ENCODE measurements at places on chromosomes 7 and 10. TPM values are rescaled to one million over a fixed set of nuclear protein-coding genes. Genes with fewer than 3 reads are reported as not detected.
A peak's percentile ranks its signal among the peaks of the same experiment; 100 is the strongest.

DNA sequence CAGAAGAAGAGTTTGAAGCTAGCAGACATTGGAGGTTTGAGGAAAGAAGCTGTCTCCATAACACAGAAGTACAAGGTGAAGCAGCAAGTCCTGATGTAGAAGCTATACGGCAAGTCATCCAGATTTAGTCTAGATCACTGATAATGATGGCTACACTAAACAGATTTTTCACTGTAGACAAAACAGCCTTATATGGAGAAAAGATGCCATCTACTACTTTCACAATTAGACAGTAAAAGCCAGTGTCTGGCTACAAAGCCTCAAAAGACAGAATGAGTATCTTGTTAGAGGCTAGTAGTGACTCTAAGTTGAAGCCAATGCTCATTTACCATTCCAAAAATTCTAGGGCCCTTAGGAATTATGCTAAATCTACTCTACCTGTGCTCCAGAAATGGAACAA lies 85.1 kb downstream of the SNX13 start:
- H3K4me3 ChIP-seq = no peak overlapping the region
- H3K27ac ChIP-seq = no peak overlapping the region
- no peak for DNase-seq
- H3K4me1 ChIP-seq = no peaks in the 10 kb centered on the region

The HGF gene
- not detected for polyA plus RNA-seq

- H3K27me3 ChIP-seq = peaks cover 9% of the 10 kb centered on the region
- H3K4me1 ChIP-seq = peaks cover 6% of the 10 kb centered on the region
- H3K36me3 ChIP-seq = no peaks in the 10 kb centered on the region
- no peak overlapping the region for H3K27ac ChIP-seq
These were observed 40.5 kb downstream of the PAPSS2 start for GRCh38 chr10:87700031-87700796.

GRCh38 chr7:80900583-80901576 lies 18.0 kb downstream of the SEMA3C start:
- H3K27me3 ChIP-seq = no peaks in the 10 kb centered on the region
- peaks cover 35% of the 10 kb centered on the region for H3K4me1 ChIP-seq
- H3K4me3 ChIP-seq = no peak overlapping the region
- no peak for DNase-seq

DNA sequence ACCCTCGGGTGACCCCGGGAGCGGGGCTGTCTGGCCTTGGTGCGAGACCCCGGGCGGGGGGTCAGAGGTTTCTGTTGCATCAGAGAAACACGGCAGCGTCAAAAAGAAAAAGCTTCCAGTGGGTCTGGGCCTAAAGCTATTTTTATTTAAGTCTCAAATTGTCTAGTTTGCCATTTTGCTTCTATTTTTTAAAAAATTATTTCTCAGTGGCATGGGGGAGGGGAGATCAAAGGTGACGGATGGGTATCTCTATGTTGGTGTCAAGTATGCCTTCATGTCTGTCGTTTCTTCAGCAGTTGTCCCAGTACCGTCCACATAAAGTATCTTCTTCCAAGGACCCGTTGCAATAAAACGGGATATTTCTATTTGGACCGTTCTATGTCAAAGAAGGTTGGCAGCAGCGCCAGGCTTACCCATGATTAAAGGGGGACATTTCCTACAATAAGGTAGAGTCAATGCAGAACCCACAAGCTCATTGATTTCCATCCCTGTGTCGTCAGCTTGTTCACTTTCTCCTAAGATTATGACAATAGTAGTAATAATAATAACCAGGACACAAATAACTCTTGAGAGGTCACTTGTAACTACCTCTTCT lies 26.0 kb upstream of the VAX1 start:
- H3K27me3 ChIP-seq = peaks cover 99% of the 10 kb centered on the region
- no peak overlapping the region for H3K4me3 ChIP-seq
- H3K36me3 ChIP-seq = no peaks in the 10 kb centered on the region
- no peak overlapping the region for H3K27ac ChIP-seq

- no peaks in the 10 kb centered on the region for H3K36me3 ChIP-seq
- H3K27me3 ChIP-seq = no peaks in the 10 kb centered on the region
- H3K4me1 ChIP-seq = no peaks in the 10 kb centered on the region
- DNase-seq = no peak
These were observed 67.6 kb downstream of the ITGA8 start for GRCh38 chr10:15652117-15652516.

DNA sequence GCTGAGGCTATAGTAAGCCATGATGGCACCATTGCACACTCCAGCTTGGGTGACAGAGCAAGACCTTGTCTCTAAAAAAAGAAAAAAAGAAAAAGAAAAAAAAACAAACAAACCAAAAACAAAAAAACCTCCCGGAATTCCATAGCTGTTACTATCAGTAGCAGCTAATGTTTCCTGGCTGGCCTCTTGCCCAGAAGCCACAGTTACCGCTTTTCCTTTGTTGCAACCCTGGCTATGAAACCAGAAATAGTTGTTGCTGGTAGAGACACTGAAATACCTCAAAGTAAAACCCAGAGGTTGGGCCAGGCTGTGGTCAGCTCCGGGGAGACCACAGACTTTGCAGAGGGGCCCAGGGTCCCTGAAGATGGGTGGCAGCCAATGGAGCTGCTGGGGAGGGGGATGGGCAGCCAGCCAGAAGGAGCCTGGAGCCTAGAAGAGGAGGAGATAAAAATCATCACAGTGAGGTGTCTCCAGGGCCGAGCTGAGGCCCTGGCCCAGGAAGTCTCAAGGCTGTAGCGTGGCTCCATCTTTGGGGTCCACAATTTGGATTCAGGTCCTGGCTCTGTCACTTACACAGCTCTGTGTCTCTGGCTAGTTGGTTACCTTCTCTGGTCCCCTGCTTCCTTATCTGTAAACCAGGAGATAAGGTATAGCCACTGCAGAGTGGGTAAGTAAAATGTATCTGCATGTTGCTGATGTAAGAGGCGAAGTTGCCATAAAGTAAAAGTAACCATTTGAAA lies 3.4 kb upstream of the CHST12 start:
- peak overlapping the region; percentile 38 for H3K4me3 ChIP-seq
- H3K27ac ChIP-seq = peak overlapping the region; percentile 63
- H3K36me3 ChIP-seq = no peaks in the 10 kb centered on the region
- DNase-seq = no peak
- H3K27me3 ChIP-seq = no peaks in the 10 kb centered on the region

The DGKI gene
- 0.01 TPM for polyA plus RNA-seq

The NEUROG3 gene
- polyA plus RNA-seq = not detected

- H3K27me3 ChIP-seq = no peaks in the 10 kb centered on the region
- no peak for DNase-seq
- peaks cover 54% of the 10 kb centered on the region for H3K36me3 ChIP-seq
- peak overlapping the region; percentile 58 for H3K27ac ChIP-seq
- no peak overlapping the region for H3K4me3 ChIP-seq
- peaks cover 27% of the 10 kb centered on the region for H3K4me1 ChIP-seq
These were observed 81.7 kb downstream of the DLG5 start for GRCh38 chr10:77844713-77845445.

The RNLS gene
- polyA plus RNA-seq = 7.1 TPM

GRCh38 chr7:33310546-33310945 lies 181.2 kb downstream of the BBS9 start:
- H3K4me3 ChIP-seq = no peak overlapping the region
- DNase-seq = no peak
- no peaks in the 10 kb centered on the region for H3K4me1 ChIP-seq
- no peak overlapping the region for H3K27ac ChIP-seq

Measured in keratinocyte (primary cell).